Muscle of arm (tissue), 14 donors: ENCODE measurements at places on chromosomes 6 and 20.
A peak's percentile ranks its signal among the peaks of the same experiment; 100 is the strongest.

- DNase-seq: no peak
Observed at GRCh38 chr6:109304284-109305015, 77.8 kb downstream of the CD164 start.

GRCh38 chr6:20771409-20771808 lies 237.2 kb downstream of the CDKAL1 start:
- no peak for DNase-seq

- no peak for DNase-seq
Observed at GRCh38 chr6:97461218-97461617, 178.2 kb upstream of the MMS22L start.

DNA sequence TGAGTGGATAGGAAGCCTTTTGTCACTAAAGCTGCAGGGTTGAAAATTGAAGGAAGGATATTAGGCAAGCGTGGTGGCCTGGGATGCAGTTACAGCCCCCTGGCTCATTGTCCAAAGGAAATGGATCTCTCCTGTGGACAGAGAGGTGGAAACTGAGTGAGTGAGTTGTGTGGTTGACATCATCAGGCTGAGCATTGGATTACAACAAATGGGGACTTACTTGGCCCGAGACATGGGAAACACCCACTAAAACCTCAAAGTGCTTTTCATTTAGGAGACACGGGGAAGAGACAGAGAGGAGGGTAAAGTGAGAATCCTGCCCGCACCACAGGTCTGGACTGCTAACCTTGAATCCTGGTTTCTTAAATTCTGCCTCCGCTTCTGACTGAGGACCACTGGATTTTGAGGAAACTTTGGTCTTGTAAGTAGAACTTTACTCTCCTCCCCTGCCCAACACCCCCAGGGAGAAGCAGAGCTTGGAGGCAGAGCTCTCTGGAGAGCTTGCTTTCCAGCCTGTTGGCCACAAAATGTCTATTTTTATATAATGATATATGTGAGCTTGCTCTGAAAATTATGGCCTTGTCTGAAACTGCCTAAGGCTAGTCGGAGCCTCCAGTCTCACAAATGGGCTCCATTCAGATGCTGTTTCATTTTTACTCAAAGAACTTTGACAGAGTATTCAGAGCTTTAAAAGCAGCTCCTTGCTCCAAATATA lies at the start of gene PKIG:
Gene PKIG (plus strand): TSS at position 269 of the 715 bp plus-strand sequence. CDS start 31,978 bp downstream, outside the sequence.
- peak; percentile 82 for DNase-seq

GRCh38 chr20:37265152-37265551 lies 3.5 kb upstream of the GHRH start:
- DNase-seq: no peak

DNA sequence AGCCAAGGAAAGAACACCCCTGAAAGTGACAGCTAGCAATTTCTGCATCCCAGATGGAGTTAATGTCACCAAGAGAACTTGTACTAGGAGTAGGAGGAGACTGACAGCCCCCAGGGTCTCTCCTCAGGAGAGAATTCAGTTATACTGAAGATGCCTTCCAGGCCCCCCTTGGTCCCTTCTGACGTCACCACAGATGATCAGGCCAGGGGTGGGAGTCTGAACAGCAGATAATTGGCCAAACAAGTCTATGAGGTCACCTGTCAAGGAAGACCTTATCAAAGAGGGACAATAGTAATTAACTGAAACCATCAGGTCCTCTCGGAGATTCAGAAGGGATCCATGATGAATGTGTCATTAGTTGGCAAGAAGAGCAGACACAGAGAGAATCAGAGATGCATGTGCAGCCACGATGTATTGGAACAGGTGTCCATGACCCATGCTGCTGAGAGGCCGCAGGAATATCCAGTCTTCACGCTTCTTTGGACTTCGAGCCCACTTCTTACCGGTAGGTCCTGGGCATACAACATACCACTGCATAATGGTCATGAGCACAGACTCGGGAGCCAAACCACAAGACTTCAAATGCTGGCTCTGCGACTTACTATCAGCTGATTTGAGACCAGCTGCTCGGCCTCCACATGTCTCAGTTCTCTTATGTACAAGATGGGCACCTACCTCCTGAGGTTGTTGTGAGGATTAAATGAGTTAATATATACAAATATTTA lies 10.2 kb downstream of the TRIM10 start:
- no peak for DNase-seq

GRCh38 chr20:63411151-63411897 lies 50.2 kb upstream of the CHRNA4 start:
- no peak for DNase-seq

DNA sequence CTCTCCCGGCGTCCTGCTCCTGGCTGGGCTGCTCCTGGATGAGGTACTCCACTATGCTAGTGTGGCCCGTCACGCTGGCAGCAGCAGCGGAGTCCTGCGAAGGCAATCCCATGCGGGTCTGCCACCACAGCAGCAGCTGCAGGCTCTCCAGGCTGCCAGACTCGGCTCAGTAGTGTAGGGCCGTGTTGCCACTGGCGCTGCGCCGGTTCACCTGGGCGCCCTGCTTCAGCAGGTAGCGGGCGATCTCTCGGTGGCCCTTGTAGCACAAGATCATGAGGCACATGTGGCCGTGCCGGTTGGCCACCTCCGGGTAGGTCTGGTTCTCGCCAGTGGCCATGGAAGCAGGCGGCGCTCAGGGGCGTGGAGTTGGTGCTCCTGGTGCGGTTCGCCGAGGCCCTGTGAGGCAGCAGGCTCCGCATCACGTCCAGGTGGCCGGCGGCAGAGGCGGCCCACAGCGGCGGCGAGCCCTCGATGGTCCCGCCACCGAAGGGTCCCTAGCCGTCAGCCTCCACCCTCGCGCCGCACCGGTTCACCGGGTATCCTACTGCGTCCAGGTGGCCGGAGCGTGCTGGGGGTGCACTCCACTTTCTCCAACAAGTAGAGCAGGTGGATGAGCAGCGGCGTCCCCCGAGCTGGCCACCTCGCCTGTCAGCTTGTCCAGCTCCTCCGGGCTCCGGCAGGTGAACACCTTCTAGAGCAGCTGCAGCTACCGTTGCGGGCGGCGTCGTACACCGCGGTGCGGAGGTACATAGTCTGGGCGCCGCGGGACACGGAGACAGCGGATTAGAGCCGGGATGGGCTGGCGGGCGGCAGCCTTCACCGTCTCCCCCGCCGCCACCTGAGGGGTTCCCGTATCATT lies 19.8 kb downstream of the RFPL4B start:
- DNase-seq: no peak

GRCh38 chr6:52423448-52423847 lies 3.3 kb downstream of the EFHC1 start:
- no peak for DNase-seq

DNA sequence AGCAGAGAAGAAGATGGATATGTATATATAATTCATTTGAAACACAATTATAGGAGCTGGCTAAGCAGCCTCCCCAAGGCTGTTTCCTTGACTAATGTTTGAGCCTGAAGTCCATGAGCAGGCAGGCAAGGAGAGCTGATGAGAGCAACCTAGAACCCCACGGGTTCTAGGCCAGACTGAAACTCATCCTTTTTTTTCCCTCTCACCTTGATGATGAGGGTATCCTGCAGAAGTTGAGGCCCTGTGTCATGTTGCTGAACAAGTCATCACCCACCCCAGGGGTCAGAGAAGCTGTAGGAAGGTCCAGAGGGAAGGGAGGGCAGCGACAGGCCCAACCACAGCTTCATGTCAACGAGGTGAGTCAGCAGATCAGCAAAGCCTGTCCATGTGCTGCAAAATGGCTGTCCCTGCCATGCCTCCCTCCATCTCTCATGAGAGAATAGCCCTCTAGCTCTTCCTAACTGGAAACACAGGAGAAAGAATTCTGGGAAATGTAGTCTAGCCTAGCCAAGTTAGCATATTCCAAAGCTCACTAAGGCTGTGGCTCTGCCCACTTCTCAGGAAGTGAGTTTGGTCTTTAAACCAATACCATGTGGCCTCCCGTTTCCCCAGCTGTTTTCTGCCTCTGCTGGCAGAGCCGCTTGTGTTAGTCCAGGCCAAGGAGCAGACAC lies 91.3 kb upstream of the DTNBP1 start:
- DNase-seq: no peak

DNA sequence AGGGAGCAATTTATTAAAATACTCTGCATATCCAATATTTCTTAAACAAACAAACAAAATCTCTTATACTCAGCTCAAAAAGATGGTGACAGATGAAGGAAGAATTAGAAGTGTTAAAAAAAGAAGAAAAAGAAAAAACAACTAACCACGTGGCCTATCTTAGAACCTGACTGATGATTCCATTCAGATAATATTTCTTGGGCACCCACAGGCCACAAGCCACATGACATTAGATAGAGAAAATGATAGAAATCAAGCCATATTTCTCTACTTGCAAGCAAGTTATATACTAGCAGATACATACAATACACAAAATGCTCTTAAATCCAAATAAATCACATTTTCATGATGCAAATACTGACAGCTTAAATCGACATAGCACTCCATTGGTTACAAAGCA lies 14.5 kb upstream of the RAMACL start:
- DNase-seq: no peak

DNA sequence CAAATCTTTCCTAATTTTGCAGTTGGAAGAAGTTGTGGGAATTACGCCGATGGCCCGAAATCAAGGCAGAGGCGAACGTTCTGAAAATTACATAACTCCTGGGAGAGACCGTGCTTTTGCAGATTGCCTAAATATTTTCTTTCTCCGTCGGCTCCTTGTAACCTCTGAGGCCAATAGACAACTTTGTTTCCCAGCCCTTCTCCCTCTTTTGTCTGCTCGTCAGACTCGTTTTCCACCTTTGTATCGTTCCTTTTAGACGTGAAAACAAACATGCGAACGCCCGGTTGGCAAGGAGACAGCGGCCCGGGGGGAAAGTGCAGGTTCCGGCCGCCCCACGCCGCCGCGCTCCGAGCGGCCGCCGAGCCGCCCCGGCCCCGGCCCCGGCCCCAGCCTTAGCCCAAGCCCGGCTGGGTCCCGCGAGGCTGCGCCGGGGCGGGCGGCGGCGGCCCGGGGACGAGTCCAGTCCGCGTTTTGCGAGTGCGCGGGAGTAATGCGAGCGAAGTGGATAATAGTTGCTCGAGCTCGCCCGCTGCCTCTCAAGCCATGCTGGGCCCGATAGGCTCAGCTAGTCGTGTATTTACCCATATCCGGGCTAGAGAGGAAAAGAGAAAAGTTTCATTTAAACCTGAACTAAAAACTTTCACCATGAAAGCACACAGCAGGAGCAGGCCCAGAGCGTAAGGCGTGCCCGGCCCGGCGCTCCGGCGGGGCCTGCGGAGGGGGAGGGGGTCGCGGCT lies at the start of gene ARID1B:
Gene ARID1B (plus strand): TSS at position 539 of the 737 bp plus-strand sequence. CDS start 303 bp downstream, outside the sequence.
- peak; percentile 86 for DNase-seq

- DNase-seq: no peak
Observed at GRCh38 chr6:125132058-125132457, 21.5 kb upstream of the TPD52L1 start.

- no peak for DNase-seq
Observed at GRCh38 chr20:48686238-48687116, 141.3 kb downstream of the PREX1 start.

DNA sequence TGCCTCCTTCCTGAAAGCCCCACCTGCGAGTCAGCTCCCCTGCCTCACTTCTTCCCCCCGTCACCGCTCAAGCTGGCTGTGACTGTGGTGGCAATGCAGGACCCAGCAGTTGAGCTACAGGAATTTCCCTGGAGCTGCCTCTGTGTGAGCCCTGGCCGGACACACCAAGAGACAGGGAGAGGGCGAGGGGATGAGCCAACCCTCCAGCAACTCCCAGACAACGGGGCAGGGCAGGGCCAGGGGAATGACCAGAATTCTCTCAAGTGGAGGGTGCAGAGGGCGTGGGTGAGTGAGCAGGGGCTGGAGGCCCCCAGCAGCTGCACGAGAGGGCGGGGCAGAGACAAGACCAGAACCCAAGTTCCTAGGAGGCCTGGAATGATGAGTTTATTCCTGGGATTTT lies 4.9 kb upstream of the ARFGAP1 start:
- no peak for DNase-seq

- no peak for DNase-seq
Observed at GRCh38 chr20:47209982-47210381, 146.5 kb downstream of the ZMYND8 start.

DNA sequence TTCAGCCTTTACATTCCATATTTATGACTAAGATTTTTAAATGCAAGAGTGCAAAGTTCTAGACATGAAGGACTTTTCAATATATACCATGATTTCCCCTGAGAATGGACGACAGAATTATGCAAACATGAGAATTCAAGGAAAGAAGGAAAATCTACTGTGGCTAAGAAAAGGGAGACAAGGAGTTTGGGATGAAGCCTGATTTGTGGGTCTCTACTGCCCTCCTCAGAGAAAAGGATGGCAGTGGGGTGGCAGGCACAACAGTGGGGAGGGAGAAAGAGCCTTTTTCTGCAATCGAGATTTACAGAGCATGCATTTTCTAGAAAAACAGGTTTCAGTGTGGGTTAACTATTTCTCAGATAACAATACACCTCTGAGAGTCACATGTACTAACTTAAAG lies 466.9 kb upstream of the NRSN1 start:
- peak; percentile 32 for DNase-seq

DNA sequence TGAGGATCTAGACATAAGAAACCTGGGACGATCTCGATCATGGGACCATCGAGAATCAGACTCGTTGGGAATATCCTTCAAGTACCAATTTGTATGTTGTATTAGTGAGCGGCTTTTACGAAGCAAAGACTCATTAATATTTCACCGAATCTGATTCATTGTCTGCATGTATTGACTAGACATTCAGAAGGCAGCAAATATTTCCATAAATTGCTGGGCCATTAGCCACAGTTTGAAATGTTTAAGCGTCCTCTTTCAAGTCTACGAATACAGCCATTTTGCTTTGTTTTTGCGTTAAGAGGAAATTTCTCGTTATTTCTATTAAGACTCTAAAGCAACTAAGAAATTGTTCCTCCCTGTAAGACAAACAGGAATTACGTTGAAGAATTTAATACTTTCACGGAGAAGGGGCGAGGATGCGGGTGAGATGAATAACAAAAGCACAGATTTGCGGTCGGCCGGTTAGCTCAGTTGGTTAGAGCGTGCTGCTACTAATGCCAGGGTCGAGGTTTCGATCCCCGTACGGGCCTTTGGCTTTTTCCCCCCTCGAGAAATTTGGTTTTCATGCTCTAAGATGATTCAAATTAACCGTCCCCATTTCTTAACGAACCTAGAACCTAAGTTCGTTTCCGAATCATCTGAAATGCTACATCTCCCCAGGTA lies 18.5 kb downstream of the POM121L2 start:
- DNase-seq: no peak

- DNase-seq: no peak
Observed at GRCh38 chr20:41308290-41308711, 9.2 kb downstream of the ZHX3 start.

GRCh38 chr6:111989743-111990142 lies 64.2 kb upstream of the CCN6 start:
- DNase-seq: no peak

DNA sequence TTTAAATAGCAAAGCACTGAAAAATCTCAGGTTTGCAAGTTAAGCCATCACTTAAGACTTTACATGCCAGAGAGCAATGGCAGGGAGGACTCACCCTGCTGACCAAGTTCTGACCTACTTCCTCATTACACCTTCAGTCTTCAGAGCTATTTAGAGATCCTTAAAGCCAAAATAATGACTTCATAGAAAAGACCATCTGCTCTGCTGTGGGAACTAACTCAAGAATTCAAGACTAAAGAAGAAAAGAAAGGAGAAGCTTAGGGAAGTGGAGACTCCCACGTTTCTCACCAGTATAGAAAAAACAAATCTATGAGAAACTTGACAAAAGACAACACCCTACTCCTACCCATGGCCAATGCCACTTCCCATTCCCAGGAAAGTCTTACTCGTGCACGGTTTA lies 28.6 kb downstream of the XPO5 start:
- DNase-seq: no peak

- no peak for DNase-seq
Observed at GRCh38 chr6:83597051-83597450, 84.7 kb downstream of the PRSS35 start.
